NCI-H1417 treated with DMSO at 0.1 percent for 48 hours (cell line): ENCODE measurements at places on chromosomes 16 and 17.
A peak's percentile ranks its signal among the peaks of the same experiment; 100 is the strongest.

- no peak for DNase-seq
These were observed 15.6 kb upstream of the TRIM25 start for GRCh38 chr17:56929362-56929969.

GRCh38 chr16:21613361-21613760, 14.0 kb downstream of the METTL9 start:
- DNase-seq, result no peak

DNA sequence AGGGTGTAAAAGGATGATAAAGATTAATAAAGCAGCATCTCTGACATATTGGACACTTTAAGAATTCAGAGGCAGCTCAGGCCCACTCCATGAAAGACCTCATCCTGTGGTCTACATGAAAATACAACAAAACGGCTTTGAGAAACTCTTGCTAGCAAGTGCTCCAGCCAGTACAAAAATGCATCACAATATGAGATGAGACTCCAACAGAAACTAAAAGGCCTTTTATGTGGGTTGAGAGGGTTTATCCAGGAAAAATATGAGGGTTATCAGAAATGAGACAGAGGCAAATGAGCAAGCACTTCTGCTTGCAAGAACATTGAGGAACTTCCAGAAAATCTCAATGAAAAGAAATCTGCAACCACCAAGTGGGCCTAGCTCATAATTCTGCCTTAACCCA, 65.7 kb downstream of the LITAF start:
- DNase-seq, result no peak

DNA sequence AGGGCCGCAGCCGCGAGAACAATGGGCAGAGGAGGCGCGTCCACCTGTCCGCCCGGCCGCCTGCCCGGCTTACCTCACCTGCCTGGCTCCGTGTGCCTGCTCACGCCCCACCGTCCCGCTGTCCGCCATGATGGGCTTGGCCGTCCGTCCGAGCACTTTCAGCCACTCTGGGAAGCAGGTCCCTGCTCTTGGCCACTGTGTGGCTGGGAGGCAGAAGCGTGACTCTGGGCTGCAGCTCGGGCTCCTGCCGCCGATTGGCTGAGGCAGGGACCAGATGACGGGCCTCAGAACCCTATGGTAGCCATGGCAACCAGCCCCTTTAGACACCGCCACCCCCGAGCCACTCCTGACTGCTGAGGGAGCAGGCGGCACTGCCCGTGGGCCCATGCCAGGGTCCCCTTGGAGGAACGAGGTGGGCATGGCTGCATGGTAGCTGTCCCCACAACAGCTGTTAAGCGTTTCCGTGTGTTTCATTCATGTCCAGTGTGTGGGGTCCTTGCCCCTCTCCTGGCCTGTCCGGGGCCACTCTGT, 8.9 kb upstream of the AXIN1 start:
- no peak for DNase-seq

DNA sequence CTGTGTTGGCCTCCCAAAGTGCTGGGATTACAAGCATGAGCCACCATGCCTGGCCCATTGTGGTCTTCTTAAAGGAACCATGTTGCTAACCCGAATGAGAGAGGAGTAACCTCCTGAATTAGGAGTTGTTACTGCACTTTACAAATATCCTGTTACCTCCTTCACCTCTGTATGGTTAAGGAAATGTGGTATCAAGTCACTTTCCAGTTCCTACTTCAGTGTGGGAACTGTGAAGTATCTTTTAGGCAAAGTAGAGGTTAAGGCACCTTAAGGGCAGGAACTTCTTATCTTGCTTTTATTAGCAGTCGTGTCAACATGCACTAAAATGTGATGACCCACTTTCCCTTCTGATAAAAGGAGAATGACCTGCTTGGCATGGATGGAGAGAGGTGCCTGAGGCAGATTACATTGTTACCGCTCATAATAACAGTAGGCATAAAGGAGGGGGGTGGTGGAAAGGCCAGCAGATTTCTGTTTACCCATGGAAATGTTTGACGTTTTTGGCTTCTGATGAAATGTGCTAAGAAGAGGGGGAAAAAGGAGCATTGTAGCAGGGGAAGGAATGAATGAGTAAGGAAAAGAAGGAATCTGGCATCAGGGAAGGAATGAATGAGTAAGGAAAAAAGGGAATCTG, 28.5 kb downstream of the FTO start:
- no peak for DNase-seq

DNA sequence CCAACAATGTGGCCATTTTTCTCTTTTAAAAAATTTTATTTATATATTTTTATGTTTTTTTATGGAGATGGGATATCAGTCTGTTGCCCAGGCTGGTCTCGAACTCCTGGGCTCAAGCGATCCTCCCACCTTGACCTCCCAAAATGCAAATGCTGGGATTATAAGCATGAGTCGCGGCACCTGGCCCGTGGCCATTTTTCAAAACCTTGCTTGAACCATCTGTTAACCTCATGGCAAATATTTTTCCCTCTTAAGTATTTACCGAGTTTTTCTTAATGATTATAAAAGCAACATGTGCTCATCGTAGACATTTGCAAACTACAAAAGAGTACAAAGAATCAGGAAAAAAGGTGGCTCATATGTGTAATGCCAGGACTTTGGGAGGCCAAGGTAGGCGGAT, 127.6 kb downstream of the ABCC6 start:
- DNase-seq, result no peak

- DNase-seq, result no peak
These were observed 63.7 kb upstream of the SIAH1 start for GRCh38 chr16:48448841-48449481.

GRCh38 chr16:71883168-71883848, 674 bp downstream of the ZNF821 start:
- no peak for DNase-seq

GRCh38 chr16:27723711-27724481, 174.0 kb downstream of the KATNIP start:
- DNase-seq, result no peak

GRCh38 chr17:64448665-64449512, at the start of gene MILR1:
MILR1 (plus strand) TSS chr17:64449115; CDS start chr17:64449169, 54 bp downstream.
- no peak for DNase-seq

DNA sequence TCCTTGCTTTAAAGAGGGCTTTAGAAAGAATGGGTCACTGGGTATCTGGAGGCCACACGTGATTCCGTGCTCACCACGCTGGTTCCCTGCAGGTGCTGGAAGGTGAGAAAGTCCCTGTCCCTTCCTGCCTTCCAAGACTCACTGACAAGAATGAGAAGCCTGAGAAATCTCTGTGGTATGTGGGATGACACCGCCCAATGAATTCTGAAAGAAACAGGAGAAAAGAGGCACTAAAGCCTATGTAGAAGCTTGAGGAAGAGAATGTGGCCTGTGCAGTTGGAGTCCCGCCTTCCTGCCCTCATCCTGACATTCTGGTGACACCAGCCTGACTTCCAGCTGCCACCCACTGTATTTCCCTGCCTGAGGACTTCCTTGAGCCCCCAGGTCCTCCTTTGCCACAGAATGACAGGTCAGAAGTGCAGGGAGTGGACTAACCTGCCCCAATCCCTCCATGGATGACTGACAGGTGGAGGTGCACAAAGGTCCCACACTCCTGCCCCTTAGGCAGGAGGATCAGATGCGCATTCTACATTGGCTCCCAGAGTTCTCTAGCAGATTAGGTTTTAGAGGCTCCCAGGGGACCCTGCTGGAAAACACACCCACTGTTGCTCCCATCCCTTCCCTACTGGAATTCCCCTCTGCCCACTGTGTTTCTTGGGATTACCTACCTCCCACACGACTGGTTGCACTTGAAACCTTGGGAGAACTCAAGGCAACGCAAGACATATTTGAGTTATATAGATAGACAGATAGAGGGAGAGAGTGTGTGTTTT, 38.6 kb upstream of the TENT4B start:
- DNase-seq, result no peak

DNA sequence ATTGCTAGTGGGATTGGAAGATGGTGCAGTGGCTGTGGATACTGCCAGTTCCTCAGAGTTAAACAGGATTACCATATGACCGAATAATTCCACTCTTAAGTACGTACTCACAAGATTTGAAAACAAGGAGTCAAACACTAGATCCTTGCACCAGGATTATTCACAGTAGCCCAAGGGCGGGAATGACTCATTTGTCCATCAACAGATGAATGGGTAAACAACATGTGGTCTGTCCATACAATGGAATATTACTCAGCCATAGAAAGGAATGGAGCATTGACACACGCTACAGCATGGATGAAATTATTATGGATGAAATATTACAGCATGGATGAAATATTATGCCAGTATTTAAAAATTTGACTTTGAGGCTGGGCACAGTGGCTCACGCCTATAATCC, 9.1 kb upstream of the MAPK8IP3 start:
- DNase-seq, result no peak

DNA sequence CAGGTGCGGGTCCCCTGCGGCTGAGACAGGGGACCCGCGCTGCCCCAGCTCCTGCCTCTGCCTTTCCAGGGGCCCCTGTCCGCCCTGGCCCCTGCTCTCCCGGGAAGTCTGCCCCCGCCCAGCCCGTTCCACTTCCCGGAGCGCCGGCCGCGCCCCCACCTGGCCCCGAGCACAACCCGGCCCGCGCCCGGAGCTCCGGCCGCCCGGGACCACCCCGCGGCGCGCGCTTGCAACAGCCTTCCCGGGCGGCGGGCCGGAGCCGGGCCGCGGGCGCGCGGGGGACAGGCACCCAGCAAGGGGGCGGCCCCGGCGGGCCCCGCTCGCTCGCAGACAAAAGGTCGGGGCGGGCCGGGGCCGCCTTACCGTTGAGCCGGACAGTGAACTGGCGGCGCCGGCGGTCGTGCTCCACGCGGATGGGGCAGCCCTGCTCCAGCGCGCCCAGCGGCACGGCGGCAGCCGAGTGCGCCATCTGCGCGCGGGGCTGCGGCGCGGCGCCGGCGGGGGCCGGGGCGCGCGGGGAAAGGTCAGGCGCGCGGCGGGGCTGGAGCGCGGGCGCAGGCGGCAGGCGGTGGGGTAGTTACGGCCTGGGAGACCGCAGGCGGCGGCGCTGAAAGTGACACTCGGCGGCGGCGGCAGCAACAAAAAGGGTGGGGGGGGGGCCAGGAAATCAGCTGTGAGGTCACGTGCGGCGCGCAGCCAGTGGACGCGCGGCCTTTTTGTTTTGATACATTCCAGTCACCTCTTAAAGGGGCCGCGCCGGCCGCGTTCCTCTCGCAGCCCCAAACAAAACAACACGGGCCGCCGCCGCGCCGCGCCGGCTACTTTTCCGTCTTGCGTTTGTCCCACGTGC, at the start of gene NATD1:
NATD1 (minus strand) TSS at position 615 of the 850 bp plus-strand sequence; CDS start at position 469, 146 bp downstream.
- no peak for DNase-seq

DNA sequence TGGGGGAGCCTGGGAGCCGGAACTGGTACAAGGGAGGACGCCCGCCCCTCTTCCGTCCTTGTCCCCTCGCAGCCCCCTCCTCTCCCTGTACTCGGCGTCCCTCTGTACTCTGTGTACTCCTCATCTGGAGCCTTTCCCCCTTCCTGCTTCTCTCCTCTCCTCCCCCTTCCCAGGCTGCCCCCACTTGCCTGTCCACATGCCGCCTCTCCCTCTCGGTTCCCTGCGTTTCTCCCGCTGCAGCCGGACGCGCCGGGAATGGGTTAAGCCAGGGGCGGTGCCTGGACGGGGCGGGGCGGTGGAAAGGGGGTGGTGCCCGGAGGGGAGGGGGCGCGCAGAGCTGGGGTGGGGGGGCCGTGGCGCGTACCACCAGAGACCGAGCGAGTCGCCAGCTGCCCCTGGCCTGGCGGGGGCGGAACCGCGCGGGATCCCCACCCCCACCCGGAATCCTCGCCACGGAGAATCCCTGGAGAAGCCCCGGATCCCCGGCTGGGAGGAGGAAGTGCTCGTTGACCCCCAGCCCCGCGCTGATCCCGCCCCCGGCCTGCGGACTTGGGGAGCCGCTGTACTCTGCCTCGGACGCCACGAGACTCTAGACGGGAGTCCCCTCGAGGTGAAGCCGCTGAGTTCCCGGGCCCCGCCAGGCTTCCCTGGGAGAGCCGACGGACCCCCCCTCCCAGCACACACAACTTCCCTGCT, 22.6 kb downstream of the GJD3 start:
- no peak for DNase-seq

DNA sequence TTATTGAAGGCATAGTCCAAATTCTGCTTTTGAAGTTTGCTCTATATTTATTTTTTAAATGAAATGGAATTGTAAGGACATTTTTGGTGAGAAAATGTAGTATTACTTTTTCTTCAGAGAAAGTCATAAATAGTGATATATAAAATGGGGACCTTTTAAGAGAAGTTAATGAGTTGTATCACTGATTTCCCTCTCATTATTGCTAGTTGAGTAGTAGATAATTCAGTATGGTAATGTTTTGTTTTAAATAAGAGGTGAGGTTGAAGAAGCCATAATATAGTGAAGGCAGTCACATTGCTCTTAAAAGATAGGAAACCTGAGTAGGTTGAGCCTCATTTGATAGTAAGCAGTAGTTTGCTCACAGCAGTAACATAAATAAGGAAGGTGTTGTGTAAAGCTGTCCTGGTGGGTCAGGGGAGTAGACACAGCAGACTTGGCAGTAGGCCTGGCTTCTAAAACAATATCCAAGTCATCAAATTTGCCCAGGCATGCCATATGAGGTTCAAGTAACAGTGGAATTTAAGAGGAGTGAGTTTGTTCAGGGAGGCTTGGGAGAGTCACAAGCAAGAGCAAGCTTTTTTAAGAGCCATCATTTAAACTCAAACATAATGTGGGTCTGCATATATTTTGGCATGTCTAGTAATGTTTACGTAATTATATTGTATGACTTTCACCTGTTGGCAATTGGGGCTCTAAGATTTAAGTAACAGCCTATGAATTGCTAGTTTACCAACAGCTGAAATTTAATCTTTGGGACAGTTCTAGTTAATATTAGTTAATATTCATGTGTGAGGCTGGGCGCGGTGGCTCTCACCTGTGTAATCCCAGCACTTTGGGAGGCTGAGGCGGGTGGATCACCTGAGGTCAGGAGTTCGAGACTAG, 6.5 kb downstream of the NFATC3 start:
- peak; percentile 22 for DNase-seq

- DNase-seq, result peak; percentile 35
These were observed 504 bp downstream of the MAZ start for GRCh38 chr16:29806641-29807425.

DNA sequence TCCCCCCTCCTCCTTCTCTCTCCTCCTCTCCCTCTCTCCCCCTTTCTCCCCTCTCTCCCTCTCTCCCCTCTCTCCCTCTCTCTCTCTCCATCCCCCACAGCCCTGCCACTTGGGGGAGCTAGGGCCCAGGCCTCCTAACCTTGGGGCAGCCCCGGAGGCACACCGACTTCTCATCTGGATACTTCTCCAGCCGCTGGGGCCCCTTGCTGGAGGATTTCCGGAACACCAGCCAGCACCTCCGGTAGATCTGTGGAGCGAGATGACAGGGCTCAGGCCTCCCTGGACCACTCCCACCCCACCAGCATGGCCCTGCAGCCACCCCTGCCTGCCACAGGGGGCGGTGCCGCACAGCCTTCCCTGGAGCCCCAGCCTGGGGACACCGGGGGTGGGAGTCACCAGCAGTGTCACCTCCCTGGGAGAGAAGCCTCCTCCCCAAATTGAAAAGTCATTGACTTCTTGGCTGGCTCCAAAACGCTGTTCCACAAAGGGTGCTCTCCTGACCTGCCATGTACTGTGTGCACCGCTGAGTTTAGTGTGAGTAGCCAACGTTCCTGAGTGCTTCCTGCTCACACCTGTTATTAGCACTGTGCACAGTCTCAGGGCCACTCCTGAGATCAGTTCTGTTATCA, 10.5 kb downstream of the DOK4 start:
- DNase-seq, result no peak

- DNase-seq, result no peak
These were observed 5.6 kb upstream of the CRYM start for GRCh38 chr16:21283521-21284289.

GRCh38 chr17:64020056-64020766, at the start of gene ICAM2:
ICAM2 (minus strand) TSS chr17:64020633; CDS start chr17:64006691, 13,942 bp downstream.
- no peak for DNase-seq
